ENCODE measurements at places on chromosomes 5 and 9.
A peak's percentile ranks its signal among the peaks of the same experiment; 100 is the strongest.

- no peak for DNase-seq
These were observed 45.5 kb downstream of the SLC6A3 start for GRCh38 chr5:1399737-1400136.

GRCh38 chr9:97964901-97965300 is 18.2 kb upstream of the ANP32B start:
- no peak for DNase-seq

- no peak for DNase-seq
These were observed 44.3 kb downstream of the UBE2QL1 start for GRCh38 chr5:6492934-6493333.

- no peak for DNase-seq
These were observed 356.4 kb downstream of the NR2F1-AS1 start for GRCh38 chr5:93224624-93225023.

- no peak for DNase-seq
These were observed 1472.5 kb upstream of the CDH6 start for GRCh38 chr5:29720954-29721353.

GRCh38 chr5:141707510-141707909 is 25.5 kb upstream of the ARAP3 start:
- DNase-seq = no peak

- peak; percentile 88 for DNase-seq
These were observed 4.2 kb upstream of the ENTPD8 start for GRCh38 chr9:137445275-137445807.

DNA sequence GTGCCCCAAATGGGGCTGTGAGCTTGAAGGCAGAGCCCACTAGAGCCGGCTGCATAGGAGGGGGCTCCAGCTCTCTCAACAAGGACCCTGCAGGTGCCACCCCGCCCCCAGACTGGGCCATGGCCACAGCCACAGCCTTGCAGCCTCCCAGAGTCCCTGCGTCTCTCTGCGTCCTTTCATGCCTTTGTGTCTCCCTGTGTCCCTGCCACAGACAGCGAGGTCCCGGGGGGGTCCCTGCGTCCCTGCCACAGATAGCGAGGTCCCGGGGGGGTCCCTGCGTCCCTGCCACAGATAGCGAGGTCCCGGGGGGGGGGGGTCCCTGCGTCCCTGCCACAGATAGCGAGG is 6.3 kb downstream of the NOXA1 start:
- no peak for DNase-seq

DNA sequence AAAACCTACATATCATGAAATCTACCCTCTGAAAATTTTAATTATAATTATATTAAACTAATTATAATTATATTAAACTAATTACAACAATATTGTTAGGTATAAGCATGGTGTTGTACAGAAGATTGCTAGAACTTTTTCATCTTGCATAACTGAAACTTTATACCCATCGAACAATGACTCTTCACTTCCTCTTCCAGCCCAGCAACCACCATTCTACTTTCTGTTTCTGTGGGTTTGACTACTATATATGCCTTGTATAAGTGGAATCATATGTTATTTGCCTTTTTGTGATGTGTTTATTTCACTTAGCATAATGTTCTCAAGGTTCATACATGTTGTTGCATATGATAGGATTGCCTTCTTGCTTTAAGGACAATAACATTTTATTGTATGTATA is 274.2 kb upstream of the CCNH start:
- no peak for DNase-seq

DNA sequence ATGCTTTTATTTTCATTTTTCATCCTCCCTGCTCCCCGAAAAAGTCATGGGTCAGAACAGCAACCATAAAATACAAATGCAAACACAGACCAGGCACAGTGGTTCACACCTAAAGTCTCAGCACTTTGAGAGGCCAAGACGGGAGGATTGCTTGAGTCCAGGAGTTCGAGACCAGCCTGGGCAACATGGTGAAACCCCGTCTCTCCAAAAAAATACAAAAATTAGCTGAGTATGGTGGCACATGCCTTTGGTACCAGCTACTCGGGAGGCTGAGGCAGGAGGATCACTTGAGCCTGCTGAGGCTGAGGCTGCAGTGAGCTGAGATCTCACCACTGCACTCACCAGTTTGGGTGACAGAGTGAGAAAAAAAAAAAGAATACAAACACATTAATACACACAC is 60.3 kb downstream of the ARHGEF37 start:
- DNase-seq = no peak

DNA sequence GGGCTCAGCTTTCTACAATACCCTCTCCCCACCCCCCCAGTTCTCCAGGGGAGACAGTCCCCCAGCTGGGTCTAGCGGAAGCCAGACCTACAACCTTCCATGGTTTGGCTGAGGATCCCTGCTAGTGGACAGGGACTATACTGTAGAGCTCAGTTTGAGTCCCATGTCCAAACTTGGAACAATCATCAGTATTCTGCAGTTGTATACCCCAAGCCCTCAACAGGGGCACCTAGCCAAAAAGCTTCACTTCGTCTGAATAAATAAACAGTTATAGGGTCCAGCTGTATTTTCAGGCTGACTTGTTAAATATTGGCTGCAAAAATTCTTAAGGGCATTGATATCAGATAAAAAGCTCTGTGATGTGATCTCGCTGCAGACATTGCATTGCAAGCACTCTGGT is 15.4 kb upstream of the C9 start:
- no peak for DNase-seq

- DNase-seq = no peak
These were observed 318.6 kb upstream of the CD180 start for GRCh38 chr5:67515020-67515689.

GRCh38 chr5:157222506-157223230 is 42.0 kb downstream of the ITK start:
- DNase-seq = no peak

- DNase-seq = no peak
These were observed 49.9 kb downstream of the COL15A1 start for GRCh38 chr9:98993570-98993945.

GRCh38 chr5:179841621-179842020 is 17.0 kb downstream of the MRNIP start:
- no peak for DNase-seq

DNA sequence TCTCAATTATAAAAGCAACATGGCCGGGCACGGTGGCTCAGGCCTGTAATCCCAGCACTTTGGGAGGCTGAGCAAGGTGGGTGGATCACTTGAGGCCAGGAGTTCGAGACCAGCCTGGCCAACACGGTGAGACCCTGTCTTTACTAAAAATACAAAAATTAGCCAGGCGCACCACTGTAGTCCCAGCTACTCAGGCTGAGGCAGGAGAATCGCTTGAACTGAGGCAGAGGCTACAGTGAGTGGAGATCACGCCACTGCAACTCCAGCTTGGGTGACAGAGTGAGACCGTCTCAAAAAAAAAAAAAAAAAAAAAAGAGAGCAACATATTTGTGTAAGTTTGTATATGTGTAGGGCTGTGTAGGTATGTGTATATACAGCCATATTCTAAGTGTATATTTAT is 7.5 kb downstream of the RPS6 start:
- no peak for DNase-seq

- no peak for DNase-seq
These were observed 133.4 kb downstream of the DAB2IP start for GRCh38 chr9:121784731-121785411.

DNA sequence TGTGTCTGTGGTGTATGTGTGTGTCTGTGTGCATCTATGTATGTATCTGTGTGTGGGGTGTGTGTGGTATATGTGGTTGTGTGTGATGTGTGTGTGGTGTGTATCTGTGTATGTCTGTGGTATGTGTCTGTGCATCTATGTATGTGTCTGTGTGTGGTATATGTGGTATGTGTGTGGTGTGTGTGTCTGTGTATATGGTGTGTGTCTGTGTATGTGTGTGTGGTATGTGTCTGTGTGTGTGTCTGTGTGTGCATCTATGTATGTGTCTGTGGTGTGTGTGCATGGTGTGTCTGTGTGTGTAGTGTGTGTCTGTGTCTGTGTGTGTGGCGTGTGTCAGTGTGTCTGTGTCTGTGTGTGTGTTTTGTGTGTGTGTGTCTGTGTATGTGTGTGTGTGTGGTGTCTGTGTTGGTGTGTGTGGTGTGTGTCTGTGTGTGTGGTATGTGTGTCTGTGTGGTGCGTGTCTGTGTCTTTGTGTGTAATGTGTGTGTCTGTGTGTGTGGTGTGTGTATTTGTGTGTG is 121.9 kb upstream of the MVB12B start:
- no peak for DNase-seq

- no peak for DNase-seq
These were observed 39.3 kb upstream of the PHYKPL start for GRCh38 chr5:178271726-178272479.

Measured in hepatic stellate cell (primary cell).